ENCODE measurements at places on chromosomes 11 and 22.
A peak's percentile ranks its signal among the peaks of the same experiment; 100 is the strongest.

GRCh38 chr11:66268952-66269905 lies 790 bp downstream of the RAB1B start:
- no peak for DNase-seq

- DNase-seq = peak; percentile 39
Measured at GRCh38 chr11:22875869-22876473, 15.7 kb upstream of the CCDC179 start.

DNA sequence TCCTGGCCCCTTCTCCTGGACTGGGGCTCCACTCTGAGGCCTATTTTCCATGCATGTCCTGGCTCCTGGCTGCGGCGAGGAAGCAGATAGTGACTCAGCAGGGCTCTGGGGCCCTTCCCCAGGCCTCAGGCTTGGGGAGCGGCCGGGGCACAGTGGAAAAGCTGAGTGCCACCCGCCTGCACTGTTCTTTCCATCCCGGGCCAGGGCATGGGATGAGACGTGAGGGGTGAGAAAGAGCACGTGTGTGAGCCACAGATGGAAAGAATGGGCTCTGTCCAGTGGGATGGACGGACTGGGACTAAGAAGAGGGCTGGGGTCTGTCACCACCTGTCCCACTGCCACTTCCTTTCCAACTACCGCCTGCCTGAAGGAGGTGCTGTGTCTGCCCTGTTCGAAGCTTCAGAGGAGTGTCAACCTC lies 12.8 kb downstream of the SLC37A2 start:
- no peak for DNase-seq

- no peak for DNase-seq
Measured at GRCh38 chr11:130462931-130463330, 14.5 kb downstream of the ADAMTS15 start.

GRCh38 chr11:11267312-11267711 lies 85.7 kb downstream of the CSNK2A3 start:
- DNase-seq = no peak

Data from activated T-cell treated with anti-CD3 and anti-CD28 coated beads, Interleukin-2, amount 50 U/mL, for 4 hours (primary cell).